ENCODE measurements at places on chromosomes 12 and 14.

DNA sequence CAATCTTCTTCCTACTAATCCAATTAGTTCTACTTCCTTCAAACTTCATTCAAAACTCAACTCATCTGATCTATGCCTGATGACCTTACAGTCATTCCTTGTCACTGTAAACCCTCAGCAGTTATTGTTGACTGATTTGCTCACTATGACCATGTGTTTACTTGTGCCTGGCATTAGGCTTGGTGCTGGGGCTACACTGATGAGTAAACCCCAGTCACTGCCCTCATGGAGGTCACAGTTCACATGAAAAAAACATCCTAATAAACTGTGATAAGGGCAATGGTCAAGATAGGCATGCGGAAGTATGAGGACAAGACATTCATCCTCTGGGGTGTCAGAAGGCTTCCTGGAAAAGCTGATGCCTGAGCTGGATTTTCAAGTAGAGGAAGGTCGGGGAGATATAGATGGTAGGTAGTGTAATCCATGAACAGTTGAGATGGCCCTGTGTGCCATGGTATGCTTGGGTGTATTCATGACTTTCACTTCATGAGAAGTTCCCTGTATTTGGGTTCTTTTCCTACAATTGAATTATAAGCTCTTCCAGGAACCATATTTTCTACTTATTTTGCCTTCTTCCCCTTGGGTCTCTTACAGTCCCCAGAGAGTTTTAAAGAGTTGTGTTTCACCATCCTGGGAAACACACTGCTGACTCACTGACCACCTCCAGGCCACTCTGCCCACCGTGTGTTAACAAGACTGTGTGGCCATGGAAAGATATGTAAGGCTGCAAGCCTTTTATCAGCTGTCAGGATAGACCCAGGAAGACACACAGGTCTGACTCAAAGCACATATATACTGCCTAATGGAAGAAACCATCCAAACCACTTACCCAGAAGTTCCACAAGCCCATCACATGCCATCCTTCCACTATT is 38.7 kb upstream of the DUSP6 start:
- H3K27ac ChIP-seq = peak overlapping the region; percentile 84
- no peak overlapping the region for H3K4me3 ChIP-seq
- H3K4me1 ChIP-seq = peaks cover 28% of the 10 kb centered on the region
- DNase-seq = peak; percentile 78
- H3K36me3 ChIP-seq = no peaks in the 10 kb centered on the region

DNA sequence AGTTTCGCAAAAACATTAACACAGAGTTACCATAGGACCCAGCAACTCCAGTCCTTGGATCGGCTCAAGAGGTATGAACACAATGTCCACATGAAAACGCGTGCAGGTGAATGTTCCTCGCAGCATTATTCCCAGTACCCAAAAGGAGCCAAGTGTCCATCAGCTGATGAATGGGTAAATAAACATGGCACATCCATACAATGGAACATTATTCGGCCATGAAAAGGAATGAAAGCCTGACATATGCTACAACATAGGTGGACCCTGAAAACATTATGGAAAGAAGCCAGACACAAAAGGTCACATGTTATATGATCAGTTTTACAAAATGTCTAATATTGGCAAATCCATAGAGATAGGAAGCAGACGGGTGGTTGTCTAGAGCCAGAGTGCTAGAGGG is 9.1 kb downstream of the RILPL1 start:
- H3K36me3 ChIP-seq = peaks cover 8% of the 10 kb centered on the region
- H3K4me1 ChIP-seq = no peaks in the 10 kb centered on the region
- no peaks in the 10 kb centered on the region for H3K27me3 ChIP-seq
- H3K4me3 ChIP-seq = no peak overlapping the region

DNA sequence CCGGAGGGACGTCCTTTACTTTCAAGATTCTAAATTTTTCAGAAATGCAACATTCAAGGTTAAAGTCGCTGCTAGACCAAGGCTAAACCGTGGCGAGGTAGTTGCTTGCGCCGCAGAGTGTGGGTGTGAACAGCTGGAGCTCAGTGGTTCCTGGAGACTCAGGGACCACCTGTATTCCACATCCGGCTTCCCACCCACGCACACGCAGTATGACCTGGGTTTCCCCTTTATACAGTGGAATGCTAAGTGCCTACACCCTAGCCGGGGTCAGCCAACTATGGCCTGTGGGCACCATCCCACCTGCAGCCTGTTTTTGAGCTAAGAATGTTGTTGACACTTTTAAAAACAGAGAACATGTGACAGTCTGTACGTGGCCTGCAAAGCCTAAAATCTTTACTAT is 42.9 kb upstream of the TESC start:
- no peak for DNase-seq
- no peak overlapping the region for H3K4me3 ChIP-seq
- H3K36me3 ChIP-seq = peaks cover 7% of the 10 kb centered on the region
- H3K4me1 ChIP-seq = peaks cover 32% of the 10 kb centered on the region

DNA sequence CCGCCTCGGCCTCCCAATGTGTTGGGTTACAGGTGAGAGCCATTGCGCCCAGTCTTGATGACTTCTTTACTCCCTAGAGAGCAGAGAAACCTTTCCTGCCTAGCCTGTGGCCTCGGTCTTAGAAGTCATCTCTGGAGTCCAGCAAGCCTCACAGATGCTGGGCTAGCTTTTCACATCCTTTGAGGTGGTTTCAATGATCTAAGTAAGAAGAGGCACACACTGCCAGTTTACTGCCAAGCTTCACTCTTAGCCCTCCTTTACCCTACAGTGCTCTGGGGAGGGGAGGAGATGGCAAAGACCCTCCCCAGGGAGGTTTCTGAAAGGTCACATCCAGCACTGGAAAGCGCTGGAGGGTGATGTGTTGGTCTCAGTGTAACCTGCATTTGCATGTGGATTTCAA is 304.8 kb downstream of the PCNX1 start:
- H3K27ac ChIP-seq = no peak overlapping the region
- H3K4me1 ChIP-seq = peaks cover 16% of the 10 kb centered on the region
- no peak for DNase-seq
- H3K36me3 ChIP-seq = no peaks in the 10 kb centered on the region
- no peak overlapping the region for H3K4me3 ChIP-seq
- no peaks in the 10 kb centered on the region for H3K27me3 ChIP-seq

GRCh38 chr14:74517731-74518130 is 24.2 kb downstream of the ISCA2 start:
- no peak for DNase-seq
- H3K27me3 ChIP-seq = no peaks in the 10 kb centered on the region
- H3K27ac ChIP-seq = no peak overlapping the region
- H3K36me3 ChIP-seq = no peaks in the 10 kb centered on the region
- H3K4me3 ChIP-seq = no peak overlapping the region

- no peak overlapping the region for H3K27ac ChIP-seq
- no peaks in the 10 kb centered on the region for H3K36me3 ChIP-seq
- no peak overlapping the region for H3K4me3 ChIP-seq
- no peak for DNase-seq
- peaks cover 13% of the 10 kb centered on the region for H3K4me1 ChIP-seq
These were observed 43.5 kb upstream of the PTPRQ start for GRCh38 chr12:80400571-80400991.

DNA sequence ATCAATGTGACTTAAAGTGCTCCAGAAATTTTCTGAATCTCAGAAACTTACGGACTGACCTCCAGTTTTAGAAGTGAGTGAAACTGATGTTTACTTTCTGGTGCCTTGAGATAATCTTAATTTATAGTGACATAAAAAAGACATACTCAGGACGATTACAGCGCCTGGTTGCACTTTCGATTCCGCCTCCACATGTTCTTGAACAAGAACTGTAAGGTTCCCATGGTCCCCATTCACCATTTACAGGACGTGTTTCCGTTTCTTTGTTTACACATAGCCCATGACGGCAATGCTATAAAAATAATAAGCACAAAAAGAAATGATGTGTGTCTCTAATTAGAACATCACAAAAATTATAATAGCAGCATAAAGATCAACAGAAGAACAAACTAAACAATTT is 98.2 kb downstream of the ADAMTS20 start:
- no peaks in the 10 kb centered on the region for H3K4me1 ChIP-seq
- peaks cover 5% of the 10 kb centered on the region for H3K36me3 ChIP-seq
- H3K27me3 ChIP-seq = no peaks in the 10 kb centered on the region
- H3K27ac ChIP-seq = no peak overlapping the region

DNA sequence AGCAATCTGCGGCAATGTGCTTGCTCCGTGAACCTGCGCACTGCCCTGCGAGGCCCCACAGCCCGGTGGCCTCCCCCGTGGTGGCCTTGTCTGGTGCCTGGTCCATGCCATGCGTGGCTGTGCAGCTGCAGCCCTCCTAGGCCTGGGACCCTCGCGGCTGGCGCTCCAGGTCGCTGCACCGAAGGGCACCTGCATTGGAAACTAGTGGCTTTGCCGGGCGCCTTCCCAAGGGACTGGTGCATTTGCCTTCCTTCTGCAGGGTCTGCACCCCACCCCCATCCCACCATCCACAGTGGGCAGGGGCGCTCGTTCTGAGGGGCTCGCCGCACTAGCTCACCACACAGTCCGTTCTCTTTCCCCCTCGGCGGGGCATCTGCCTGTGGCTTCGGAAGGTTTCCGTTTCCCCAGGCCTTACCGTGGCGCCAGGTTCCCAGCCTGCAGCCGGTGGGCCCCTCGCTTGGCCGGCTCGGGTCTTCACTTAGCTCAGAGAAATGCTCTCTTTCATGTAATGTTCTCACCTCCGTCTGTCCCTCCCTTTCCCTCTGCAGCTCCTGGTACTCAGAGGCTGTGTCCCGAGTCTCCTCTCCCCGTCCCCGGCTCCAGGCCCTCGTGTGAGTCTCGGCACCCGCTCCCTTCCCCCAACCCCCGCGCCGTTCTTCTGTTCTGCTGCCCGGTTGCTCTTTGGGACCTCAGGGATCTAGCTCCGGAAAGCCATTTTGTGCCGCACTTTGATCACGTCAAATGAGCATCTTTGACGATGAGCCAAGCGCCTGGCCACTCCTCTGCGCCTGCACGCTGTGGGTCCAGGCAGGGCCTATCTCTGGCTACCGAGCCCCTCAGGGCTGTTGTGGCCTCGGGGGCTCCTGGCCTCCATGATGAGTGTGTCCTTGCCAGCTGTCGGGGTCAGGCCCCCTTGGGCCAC is 31.9 kb downstream of the JAG2 start:
- DNase-seq = no peak
- H3K4me3 ChIP-seq = no peak overlapping the region
- no peaks in the 10 kb centered on the region for H3K27me3 ChIP-seq
- no peaks in the 10 kb centered on the region for H3K4me1 ChIP-seq

- no peak overlapping the region for H3K4me3 ChIP-seq
- no peaks in the 10 kb centered on the region for H3K36me3 ChIP-seq
- H3K27ac ChIP-seq = no peak overlapping the region
- DNase-seq = peak; percentile 64
These were observed 1089.1 kb downstream of the SLC6A15 start for GRCh38 chr12:83823386-83824045.

GRCh38 chr12:88944397-88944796 is 364.1 kb upstream of the KITLG start:
- H3K4me3 ChIP-seq = no peak overlapping the region
- DNase-seq = peak; percentile 84
- H3K27me3 ChIP-seq = no peaks in the 10 kb centered on the region
- peaks cover 25% of the 10 kb centered on the region for H3K4me1 ChIP-seq
- peak overlapping the region; percentile 45 for H3K27ac ChIP-seq

- no peak overlapping the region for H3K4me3 ChIP-seq
- DNase-seq = no peak
- no peaks in the 10 kb centered on the region for H3K4me1 ChIP-seq
- no peak overlapping the region for H3K27ac ChIP-seq
These were observed 49.4 kb downstream of the ABCC9 start for GRCh38 chr12:21891751-21892217.

Measured in PC-3 (cell line).